ENCODE measurements at places on chromosomes 1 and 21. TPM values are rescaled to one million over a fixed set of nuclear protein-coding genes. Genes with fewer than 3 reads are reported as not detected.

Gene GRIK1
- total RNA-seq = not detected

Gene CCDC185
- total RNA-seq = not detected

Gene CAPN8
- 0.20 TPM for total RNA-seq

Gene RXFP4
- total RNA-seq = not detected

Gene TAS1R1
- total RNA-seq = 1.4 TPM

Gene CELA3B
- not detected for total RNA-seq

Gene KRTAP21-2
- not detected for total RNA-seq

Gene CELA2B
- total RNA-seq = not detected

DNA sequence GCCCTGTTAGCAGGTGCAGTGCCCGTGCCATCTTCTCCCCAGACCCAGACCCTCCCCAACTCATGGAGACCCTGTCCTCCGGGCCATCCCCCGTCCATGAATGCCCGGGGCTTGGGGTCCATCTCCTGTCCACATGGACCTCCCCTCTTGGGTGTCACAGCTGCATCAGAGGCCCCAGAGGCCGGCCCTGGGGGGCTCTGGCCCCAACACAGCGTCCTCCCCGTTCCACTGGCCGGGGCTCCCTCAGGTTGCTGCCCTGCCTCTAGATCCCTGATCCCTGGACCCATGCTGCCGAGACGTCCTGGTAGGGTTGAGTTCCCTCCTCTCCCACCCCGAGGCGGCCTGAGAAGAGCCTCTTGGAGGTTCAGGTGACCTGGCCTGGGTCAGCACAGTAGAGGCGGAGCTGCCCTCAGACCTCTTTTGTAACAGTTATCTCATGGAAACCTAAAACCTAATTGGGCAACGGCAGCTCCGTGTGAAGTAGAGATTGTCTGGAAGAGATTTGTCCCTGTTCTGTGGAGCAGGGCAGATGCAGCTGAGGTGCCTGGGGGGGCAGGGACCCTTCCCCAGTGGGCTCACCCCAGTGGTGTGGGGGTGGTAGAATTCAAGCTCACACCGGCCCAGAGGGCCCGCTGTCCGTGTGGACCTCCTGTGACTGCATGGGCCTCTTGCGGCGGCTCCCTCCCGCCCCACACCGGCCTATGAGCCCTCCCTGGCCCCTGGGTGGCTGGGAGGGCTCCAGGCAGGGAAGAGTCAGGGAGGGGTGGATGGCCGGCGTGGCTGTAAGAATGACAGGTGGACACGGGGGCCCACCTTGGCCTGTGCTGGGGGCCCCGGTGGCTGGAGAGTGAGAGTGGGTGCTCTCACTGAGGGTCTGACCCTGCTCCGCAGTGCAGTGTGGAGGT lies 56.1 kb downstream of the SKI start:
- H3K4me3 ChIP-seq = no peak overlapping the region
- H3K27me3 ChIP-seq = no peaks in the 10 kb centered on the region
- 0 out of 3 replicates have a peak, but pooled peaks cover 16% of the 10 kb centered on the region for H3K36me3 ChIP-seq

- no peak for DNase-seq
- H3K27me3 ChIP-seq = no peaks in the 10 kb centered on the region
- no peaks in the 10 kb centered on the region for H3K4me1 ChIP-seq
- H3K36me3 ChIP-seq = peaks cover 7% of the 10 kb centered on the region
- H3K27ac ChIP-seq = no peak overlapping the region
These were observed 174.9 kb downstream of the COP1 start for GRCh38 chr1:176032040-176032645.

- no peak overlapping the region for H3K27ac ChIP-seq
- no peak for DNase-seq
- peaks cover 5% of the 10 kb centered on the region for H3K27me3 ChIP-seq
- peaks cover 12% of the 10 kb centered on the region for H3K4me1 ChIP-seq
These were observed 4.4 kb downstream of the CITED4 start for GRCh38 chr1:40857737-40858136.

- H3K36me3 ChIP-seq = no peaks in the 10 kb centered on the region
- DNase-seq = no peak
- H3K4me1 ChIP-seq = peaks cover 9% of the 10 kb centered on the region
- H3K27me3 ChIP-seq = no peaks in the 10 kb centered on the region
- H3K27ac ChIP-seq = no peak overlapping the region
- H3K4me3 ChIP-seq = no peak overlapping the region
These were observed 321.0 kb downstream of the PLPP3 start for GRCh38 chr1:56258371-56258770.

DNA sequence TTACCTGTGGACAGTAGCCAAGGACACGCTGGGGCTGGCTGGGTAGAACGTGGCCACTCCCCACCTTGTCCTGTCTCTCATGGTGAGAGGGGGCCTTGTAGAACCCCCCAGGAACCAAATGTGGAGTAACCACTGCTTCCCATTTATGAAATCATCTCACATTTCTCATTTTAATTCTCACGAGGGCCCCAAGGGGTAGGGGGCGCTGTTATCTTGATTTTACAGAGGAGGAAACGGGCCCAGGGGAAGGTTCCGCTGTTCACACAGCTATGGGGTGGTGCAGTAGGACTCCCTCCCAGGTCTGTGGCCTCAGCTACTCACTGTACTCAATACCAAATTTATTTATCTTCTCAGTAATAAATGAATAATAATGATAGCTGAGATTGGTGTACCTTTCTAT lies 5.5 kb downstream of the SMPDL3B start:
- peaks cover 59% of the 10 kb centered on the region for H3K4me1 ChIP-seq
- DNase-seq = peak; percentile 43
- H3K27me3 ChIP-seq = no peaks in the 10 kb centered on the region
- no peak overlapping the region for H3K27ac ChIP-seq
- no peak overlapping the region for H3K4me3 ChIP-seq

GRCh38 chr1:88943241-88943640 lies 49.2 kb downstream of the KYAT3 start:
- peaks cover 45% of the 10 kb centered on the region for H3K36me3 ChIP-seq
- H3K4me1 ChIP-seq = no peaks in the 10 kb centered on the region
- no peaks in the 10 kb centered on the region for H3K27me3 ChIP-seq
- DNase-seq = no peak
- no peak overlapping the region for H3K4me3 ChIP-seq
- H3K27ac ChIP-seq = no peak overlapping the region

GRCh38 chr1:26078286-26079177 lies 11.1 kb upstream of the TRIM63 start:
- no peak for DNase-seq
- no peaks in the 10 kb centered on the region for H3K27me3 ChIP-seq
- H3K4me3 ChIP-seq = no peak overlapping the region
- no peaks in the 10 kb centered on the region for H3K36me3 ChIP-seq

GRCh38 chr1:106523497-106523896 lies 533.0 kb upstream of the PRMT6 start:
- no peaks in the 10 kb centered on the region for H3K27me3 ChIP-seq
- H3K4me3 ChIP-seq = no peak overlapping the region
- H3K4me1 ChIP-seq = no peaks in the 10 kb centered on the region

GRCh38 chr1:241157435-241157834 lies 199.6 kb downstream of the RGS7 start:
- no peaks in the 10 kb centered on the region for H3K4me1 ChIP-seq
- H3K4me3 ChIP-seq = no peak overlapping the region
- no peak overlapping the region for H3K27ac ChIP-seq

DNA sequence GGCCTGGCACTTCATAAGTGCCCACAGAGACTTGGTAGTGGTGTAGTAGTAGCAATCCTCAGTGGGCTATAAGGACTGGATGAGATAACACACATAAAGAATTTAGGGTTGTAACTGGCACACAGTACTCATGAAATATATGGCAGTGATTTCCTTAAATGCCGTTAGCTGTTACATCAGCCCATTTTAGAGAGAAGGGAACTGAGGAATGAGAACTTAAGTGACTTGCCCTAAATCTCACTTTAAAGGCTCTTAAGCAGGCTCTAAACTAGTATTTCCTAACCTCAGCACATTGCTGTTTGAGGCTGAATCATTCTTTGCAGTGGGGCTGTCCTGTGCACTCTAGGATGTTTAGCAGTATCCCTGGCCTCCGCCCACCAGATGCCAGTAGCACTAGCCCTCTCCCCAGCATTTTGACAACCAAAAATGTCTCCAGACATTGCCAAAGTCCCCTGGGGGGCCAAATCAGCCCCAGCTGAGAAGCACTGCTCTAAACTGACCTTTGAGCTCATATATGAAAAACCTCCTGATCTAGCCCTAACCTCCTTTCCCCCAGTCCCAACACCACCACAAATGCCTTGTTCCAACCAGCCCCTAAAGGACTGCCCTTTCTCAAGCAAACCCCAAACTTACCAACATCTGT lies 11.6 kb downstream of the CAMK2N1 start:
- DNase-seq = no peak
- H3K4me3 ChIP-seq = 0 out of 2 replicates have a peak overlapping the region, but pooled peaks have one; percentile 7
- H3K36me3 ChIP-seq = no peaks in the 10 kb centered on the region
- H3K4me1 ChIP-seq = peaks cover 76% of the 10 kb centered on the region
- H3K27me3 ChIP-seq = no peaks in the 10 kb centered on the region
- peak overlapping the region; percentile 61 for H3K27ac ChIP-seq

DNA sequence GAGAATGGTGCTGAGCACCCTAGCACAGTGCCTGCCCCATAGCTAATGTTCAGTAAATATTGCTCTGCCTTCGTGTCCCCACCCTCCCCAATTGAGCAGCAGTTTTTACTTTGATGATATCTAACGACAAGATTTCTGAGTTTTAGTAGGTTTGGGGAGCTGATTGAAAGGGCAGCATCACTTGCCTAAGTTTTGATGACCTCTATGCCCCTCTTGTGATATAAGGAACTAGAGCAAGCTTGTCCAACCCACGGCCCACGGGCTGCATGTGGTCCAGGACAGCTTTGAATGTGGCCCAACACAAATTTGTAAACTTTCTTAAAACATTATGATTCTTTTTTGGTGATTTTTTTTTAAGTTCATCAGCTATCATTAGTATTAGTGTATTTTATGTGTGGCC lies 1.6 kb downstream of the CNIH4 start:
- no peak for DNase-seq
- H3K27ac ChIP-seq = no peak overlapping the region
- H3K4me1 ChIP-seq = peaks cover 49% of the 10 kb centered on the region

- H3K4me3 ChIP-seq = no peak overlapping the region
- H3K4me1 ChIP-seq = no peaks in the 10 kb centered on the region
- H3K27me3 ChIP-seq = no peaks in the 10 kb centered on the region
- H3K27ac ChIP-seq = no peak overlapping the region
- H3K36me3 ChIP-seq = no peaks in the 10 kb centered on the region
These were observed 217.0 kb downstream of the RWDD3 start for GRCh38 chr1:95451054-95451453.

DNA sequence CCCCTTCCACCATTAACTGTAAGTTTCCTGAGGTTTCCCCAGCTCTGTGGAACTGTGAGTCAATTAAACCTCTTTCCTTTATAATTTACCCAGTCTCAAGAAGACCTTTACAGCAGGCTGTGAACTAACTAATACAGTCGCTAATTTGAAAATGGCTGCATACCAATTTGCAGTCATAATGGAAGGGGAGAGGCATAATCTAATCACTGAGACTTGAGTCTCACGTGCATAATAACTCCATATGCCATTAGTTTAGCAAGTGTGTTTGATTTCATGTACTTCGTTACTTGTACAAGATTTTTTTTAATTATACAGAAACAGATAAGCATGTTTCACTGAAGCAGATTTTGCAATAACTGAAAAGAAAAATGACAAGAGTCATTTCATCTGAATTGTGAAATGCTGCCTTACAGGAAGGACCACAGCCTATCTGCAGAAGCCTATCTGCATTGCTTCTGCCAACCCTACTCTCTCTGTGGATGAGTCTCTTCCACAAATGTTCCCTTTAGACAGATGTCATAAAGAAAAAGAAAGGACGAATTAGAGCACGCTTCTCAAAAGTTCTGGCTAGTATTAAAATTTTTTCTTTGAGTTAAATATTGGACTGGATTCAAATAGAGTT lies 99.1 kb downstream of the PTGER3 start:
- DNase-seq = no peak
- no peaks in the 10 kb centered on the region for H3K4me1 ChIP-seq
- H3K4me3 ChIP-seq = no peak overlapping the region
- H3K27me3 ChIP-seq = no peaks in the 10 kb centered on the region
- H3K36me3 ChIP-seq = no peaks in the 10 kb centered on the region

DNA sequence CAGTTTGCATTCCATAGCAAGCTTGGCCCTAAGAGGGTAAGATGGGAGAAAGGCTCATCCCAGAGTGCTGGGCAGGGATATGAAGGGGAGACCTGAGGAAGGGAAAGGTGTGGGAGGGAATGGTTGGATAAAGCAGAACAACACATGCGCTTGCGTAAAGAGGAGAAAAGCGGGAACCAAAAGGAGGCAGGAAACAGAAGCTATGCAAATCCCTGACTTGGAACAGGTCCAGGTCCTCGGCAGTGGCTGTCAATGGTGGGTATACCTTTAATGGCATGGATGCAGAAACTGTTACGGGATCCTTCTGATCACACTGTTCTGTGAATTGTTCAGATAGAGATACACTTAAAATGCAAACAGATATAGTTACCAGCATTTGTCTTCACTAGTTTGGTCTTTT lies 455.6 kb downstream of the SIPA1L2 start:
- H3K4me1 ChIP-seq = no peaks in the 10 kb centered on the region
- no peaks in the 10 kb centered on the region for H3K36me3 ChIP-seq
- no peak overlapping the region for H3K4me3 ChIP-seq
- H3K27ac ChIP-seq = no peak overlapping the region
- H3K27me3 ChIP-seq = no peaks in the 10 kb centered on the region
